IMR-90 (cell line): ENCODE measurements at places on chromosomes 11 and 22. TPM values are rescaled to one million over a fixed set of nuclear protein-coding genes. Genes with fewer than 3 reads are reported as not detected.

DNA sequence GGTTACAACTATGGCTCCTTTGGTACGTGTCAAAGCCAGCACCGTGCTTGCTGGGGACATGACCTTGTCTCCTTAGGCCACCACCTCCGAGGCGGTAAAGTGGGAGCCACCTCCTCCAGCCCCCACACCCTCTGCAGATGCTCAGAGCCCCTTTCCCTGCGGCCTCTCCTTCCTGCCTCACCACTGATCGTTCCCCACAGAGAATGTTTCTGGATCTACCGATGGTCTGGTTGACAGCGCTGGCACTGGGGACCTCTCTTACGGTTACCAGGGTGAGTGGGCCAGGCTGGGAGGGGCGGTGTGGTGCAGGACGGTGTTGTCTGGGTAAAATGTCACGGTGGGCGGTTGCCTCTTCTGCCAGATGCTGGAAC lies 8.9 kb downstream of the SIDT2 start:
- no peak overlapping the region for H3K4me3 ChIP-seq
- H3K36me3 ChIP-seq: peaks cover 65% of the 10 kb centered on the region
- no peaks in the 10 kb centered on the region for H3K4me1 ChIP-seq
- H3K27ac ChIP-seq: no peak overlapping the region

DNA sequence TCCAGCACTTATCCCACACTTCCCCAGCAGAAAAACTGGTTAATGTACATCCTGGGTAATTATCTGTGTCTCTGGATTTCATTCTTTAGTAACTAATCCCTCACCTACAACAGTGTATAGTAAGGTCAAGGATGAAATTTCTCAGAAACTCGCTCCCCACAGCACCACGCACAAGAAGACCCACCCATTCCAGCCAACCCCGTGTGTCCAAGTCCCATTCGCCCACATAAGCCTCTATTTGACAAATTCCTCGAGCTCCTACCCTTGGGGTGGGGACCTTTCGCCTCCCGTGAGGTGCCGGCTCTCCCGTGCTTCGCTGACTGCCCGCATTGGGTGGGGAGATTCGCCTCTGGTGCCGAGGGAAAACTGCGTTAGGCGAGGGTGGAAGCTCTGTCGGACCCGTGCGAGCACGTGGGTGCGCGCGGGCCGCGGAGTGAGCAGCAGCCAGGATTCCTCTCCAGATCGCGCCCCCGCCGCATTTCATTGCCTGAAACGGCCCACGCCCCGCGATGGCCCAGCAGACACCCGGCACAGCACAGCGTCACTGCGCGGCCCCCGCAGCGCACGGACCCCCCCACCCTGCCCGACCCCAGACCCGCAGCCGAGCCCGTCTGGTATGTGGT lies 866 bp downstream of the EXPH5 start:
- H3K27me3 ChIP-seq: peaks cover 11% of the 10 kb centered on the region
- H3K4me1 ChIP-seq: no peaks in the 10 kb centered on the region; the same call in 1 of the 2 replicates
- H3K27ac ChIP-seq: no peak overlapping the region

Gene CD6
- polyA plus RNA-seq: not detected in 2 replicates

Gene VWCE
- polyA plus RNA-seq: 1.1 and 1.7 TPM in 2 replicates
